T-helper 22 cell (primary cell): ENCODE measurements at places on chromosomes 7 and 10.

DNA sequence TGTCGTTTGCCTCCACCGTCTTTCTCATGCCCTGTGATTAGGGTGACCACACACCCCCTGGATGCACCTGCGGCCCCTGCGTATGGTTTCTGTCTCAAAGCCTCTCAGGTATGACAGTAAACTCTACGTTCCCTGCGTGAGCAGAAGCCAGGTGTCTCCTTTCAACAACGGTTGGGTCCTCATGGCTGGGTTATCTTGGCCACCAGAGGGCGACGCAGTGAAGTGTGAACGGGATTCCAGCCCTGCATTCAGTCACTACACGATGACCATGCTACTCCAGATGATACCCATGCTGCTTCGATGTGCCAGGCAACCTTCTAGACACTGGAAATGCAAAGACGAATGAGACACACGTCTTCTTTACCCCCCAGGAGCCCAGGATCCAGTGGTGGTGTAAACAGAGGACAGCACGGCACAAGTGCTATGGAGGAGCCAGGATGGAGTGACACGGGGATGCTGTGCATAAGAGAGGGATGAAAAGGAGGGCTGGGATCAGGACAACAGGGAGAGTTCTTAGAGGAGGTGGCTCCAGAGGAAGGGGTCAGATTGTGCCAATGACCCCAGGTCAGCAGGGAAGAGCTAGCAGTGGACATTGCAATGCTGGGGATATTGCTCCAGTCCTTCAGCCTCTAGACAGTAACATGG lies 228.1 kb upstream of the PFKP start:
- DNase-seq, result no peak

GRCh38 chr7:132742189-132742612 lies 165.9 kb upstream of the PLXNA4 start:
- no peak for DNase-seq

GRCh38 chr10:28503114-28503513 lies 29.8 kb upstream of the WAC start:
- no peak for DNase-seq

- DNase-seq, result no peak
These were observed 99.6 kb upstream of the DIP2C start for GRCh38 chr10:788796-789748.

GRCh38 chr7:13352677-13353076 lies 636.8 kb downstream of the ETV1 start:
- DNase-seq, result no peak

DNA sequence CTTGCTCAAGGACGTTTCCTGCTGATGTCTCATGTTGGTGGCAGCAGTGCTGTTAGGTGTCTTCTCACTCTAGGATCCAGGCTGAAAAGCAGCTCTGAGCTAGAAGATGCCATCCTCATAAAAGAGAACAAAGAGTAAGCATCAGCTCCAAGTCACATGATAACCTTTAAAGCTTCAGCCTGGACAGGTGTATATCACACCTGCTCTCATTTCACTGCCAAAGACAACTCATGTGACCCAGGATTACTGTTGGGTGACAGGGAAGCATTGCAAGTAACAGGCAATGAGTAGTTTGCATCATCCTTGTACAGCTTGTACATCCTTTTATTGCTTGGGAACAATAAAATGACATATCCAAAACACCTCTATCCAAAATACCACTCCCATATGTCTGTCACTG lies 423.4 kb upstream of the DPP6 start:
- no peak for DNase-seq

- peak; percentile 1 for DNase-seq
These were observed 98.2 kb downstream of the ANLN start for GRCh38 chr7:36487756-36488336.

DNA sequence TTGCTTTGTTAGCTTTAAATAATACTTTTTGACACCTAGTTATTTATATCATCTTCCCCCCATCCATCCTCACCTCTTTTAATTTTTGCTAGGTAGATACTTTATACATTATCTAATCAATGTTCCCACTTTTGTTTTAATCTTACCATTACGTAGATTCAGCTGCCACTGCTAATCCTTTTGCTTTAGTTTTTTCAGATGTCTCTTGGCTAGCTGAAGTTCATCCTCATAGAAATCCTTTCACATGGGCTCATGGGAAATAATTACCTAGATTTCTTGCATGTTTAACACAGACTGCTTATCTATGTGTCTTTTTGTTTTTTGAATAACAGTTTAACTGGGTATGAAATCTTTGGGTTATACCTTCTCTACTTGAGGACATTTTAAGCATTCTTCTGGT lies 60.1 kb downstream of the ZNRF2 start:
- no peak for DNase-seq

DNA sequence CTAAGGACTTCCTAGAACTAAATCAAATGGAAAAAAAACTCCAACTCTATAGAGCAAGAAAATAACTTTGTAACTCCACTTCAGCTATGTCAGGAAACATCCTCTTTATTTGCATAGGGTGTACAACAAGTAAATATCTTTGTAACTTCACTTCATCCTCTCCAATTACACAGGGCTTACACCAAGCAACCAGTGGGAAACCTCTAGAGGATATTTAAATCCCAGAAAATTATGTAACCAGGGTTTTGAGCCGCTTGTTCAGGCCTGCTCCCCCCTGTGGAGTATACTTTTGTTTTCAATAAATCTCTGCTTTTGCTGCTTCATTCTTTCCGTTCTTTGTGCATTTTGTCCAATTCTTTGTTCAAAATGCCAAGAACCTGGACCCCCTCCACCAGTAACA lies 22.2 kb downstream of the LIPJ start:
- DNase-seq, result no peak

- no peak for DNase-seq
These were observed 10.7 kb upstream of the DPYSL4 start for GRCh38 chr10:132175907-132176581.

GRCh38 chr10:45404087-45404769 lies 30.2 kb downstream of the ALOX5 start:
- DNase-seq, result no peak

DNA sequence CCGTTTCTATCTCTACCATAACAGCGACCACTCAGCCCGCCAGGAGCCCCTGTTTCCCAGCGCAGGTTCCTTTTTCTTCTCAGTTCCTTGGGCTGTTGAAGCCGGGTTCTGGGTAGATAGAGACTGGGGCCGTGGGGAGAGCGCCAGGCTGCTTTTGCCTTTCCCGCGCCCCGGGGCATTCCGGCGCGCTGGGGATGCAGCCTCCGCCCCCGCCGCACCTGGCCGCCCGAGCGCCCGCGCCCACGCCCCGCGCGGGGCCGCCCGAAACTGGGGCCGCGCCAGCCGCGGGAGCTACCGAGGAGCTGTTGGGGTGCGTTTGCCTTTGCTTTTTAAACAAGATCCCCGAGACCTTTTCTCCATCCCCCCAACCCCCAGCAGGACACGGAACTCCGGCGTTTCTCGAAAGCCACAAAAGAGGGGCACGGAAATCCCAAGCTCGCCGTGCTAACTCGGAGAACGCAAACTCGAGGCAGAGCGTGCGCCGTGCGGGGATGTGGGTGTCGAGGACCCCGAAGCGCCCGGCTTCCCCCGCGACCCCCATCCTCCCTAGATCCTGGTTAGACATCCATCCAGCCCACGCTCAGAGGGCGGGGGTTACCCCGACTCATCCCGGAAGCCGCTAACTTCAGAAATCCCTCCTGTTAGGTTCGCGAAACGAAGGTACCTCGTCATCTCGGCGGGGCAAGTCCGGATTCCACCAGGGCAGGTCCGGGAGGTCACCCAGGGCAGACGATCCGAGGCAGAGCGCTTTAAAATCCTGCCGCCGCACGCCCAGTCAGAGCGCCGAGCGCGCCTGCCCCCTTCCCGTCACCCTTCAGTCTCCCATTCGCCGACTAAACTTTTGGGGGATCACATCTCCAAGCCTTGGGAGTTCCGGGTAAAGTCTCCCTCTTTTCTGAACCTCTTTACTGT lies 1.0 kb downstream of the GRM8 start:
- DNase-seq, result no peak

GRCh38 chr10:13724484-13724883 lies 137.7 kb downstream of the PRPF18 start:
- DNase-seq, result no peak

DNA sequence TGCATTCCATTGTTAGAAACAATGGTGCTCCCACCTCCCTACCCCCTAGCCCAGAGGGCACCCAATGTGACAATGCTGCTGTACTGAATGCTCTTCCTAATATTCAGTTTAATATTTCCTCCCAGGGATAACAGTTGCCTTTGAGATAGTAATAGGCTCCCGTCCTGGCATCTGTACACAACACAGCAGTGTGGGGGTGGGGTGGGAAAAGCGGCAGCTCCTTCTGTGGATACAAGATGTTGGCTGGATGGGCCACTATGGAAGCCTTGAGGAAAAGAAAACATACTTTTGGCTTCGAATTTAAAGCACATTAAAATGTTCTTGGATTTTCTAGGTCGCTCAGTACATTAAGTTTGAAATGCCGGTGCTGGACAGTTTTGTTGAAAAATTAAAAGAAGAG lies 9.2 kb upstream of the ZNF22 start:
- no peak for DNase-seq

DNA sequence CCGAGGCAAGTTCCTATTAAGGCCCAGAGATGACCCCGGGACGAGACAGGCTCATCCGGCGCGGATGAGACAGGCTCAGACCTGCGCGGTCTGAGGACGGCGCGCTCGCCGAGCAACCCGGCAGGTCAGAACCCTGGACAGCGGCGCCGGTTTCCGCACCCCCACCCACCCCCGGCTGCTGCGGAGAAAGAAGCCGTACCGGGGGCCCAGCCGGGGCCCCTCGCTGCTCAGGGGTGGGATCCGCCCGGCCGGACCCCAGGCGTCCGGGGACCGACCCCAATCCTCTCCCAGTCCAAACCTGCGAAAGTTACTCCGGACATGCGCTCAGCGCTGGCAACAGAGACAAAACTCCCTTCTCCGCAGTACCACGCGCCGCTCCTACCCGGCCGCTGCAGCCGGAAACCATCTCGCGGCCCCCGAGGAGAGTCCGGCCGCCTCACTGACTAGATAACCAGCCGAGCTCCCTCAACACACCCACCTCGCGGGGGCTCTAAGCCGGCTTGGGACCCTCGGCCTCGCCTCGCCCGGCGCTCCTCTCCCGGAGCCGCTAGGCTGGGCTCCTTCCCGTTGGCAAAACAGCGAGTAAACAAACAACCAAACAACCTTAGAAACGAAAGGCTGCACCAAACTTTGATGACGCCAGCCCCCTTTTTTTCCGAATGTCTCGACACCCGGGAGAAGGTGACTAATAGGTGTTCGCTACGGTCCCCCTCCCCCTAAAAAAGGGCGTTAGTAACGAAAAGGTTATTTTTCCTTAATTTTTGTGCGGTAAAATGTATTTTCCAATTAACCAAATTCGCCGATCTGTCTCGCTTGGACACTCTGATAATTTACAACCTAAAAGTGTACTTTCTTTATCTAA lies 2.3 kb upstream of the DRGX start:
- DNase-seq, result no peak

GRCh38 chr10:17005621-17006566 lies 123.7 kb downstream of the CUBN start:
- DNase-seq, result no peak

- DNase-seq, result no peak
These were observed 230.9 kb upstream of the AGK start for GRCh38 chr7:141320287-141320686.

- no peak for DNase-seq
These were observed 1.6 kb upstream of the KNDC1 start for GRCh38 chr10:133158437-133158755.

DNA sequence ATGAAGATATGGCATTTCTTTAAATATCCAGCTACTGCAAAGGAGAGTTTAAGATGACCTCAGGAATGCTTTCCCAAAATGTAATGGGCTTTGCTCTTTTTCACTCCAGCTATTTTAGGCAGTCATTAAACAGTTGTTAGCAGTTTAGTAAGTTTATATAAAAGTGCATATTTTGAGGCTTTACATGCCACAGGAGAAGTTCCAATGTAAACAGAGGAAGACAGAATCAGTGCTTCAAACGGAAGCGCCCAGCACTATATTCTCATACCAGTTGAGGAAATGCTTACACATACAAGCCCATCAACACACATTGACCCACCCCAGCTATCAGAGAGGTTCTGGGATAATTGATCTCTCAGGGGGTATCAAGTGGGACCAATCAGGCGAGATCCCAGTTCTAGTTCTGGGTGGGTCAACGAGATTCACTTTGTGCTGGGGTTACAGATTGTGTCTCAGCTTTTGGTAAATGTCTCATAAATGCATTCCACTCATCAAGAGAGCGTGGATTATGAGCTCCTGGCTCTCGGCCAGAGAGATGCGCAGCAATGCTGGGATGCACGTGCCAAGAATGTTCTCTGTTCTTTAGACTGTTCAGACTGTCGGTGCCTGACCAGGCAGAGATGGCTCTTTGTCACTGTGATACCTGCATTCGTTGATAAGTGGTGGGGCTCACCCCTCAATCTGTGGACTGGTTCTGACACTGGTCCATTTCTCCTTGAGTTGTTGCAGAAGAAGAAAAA lies 55.0 kb downstream of the CACNB2 start:
- no peak for DNase-seq

DNA sequence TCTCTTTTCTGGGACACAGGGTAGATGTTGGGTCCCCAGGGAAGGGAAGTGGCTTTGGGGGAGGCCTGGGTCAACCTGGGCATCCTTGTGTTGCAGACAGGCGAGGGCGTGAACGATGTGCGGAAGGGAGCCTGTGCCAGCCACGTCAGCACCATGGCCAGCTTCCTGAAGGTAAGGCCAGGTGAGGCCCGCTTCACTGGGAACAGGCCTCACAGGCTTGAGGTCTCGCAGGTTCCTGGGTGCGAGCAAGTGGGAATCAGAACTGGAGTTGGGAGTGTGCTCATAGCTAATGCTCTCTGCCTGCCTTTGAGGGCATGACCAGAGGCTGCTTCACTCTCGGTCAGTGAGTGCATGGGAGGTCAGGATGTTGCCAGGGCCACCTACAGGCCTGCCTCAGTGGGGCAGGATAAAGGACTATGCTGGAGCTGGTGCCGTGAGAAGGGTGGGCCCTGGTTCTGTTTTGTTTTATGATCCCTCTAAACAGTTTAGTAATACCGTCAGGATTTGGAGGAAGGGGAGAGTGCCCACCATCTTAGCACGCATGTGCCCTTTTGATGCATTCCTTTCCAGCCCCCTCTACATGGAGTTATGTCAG lies 8.4 kb downstream of the DBNL start:
- DNase-seq, result no peak

DNA sequence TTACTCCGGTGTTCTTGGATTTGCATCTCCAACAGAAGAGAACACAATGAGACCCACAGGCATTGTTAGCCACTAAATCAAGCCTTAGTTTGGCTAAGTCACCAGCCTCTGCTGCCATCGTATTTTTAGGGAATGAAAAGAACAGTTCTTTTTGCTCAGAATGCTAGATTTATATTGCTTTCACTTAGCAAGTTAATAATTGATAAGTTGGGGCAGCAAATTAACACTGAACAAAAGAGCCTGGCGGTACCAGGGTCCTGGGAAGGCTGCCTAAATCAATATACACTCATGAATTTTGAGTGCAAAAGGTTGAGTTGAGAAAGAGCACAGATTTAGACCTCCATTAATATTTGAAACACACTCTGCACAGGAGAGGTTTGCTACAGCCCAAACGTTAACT lies 767.7 kb downstream of the TYW1 start:
- no peak for DNase-seq

- no peak for DNase-seq
These were observed 2.8 kb downstream of the AGAP3 start for GRCh38 chr7:151088856-151089699.
